NCI-H524 (cell line): ENCODE measurements at places on chromosomes 3 and 15.
A peak's percentile ranks its signal among the peaks of the same experiment; 100 is the strongest.

- DNase-seq = no peak
These were observed 3.0 kb downstream of the CHRNA7 start for GRCh38 chr15:32033186-32033890.

DNA sequence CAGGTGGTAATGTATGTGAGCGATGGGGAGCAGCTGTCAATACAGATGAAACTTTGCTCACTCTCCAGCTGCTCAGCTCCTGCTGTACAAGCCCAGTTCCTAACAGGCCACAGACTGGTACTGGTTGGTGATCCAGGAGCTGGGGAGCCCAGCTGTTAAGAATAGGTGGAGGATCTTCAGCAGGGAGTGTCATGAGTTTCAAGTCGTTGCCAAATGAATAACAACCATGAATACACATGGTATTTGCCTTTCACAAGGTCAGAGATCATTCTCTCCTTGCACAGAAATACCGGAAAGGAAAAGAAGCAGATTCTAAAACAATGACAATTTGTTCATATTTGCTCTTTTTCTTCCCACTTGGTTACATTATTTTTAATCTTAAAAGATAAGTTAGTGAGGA is 5.1 kb downstream of the PLSCR1 start:
- peak; percentile 37 for DNase-seq

- no peak for DNase-seq
These were observed 364.1 kb upstream of the CBLB start for GRCh38 chr3:106232956-106233355.

- DNase-seq = peak; percentile 22
These were observed 6.7 kb downstream of the CCDC9B start for GRCh38 chr15:40333922-40334492.

DNA sequence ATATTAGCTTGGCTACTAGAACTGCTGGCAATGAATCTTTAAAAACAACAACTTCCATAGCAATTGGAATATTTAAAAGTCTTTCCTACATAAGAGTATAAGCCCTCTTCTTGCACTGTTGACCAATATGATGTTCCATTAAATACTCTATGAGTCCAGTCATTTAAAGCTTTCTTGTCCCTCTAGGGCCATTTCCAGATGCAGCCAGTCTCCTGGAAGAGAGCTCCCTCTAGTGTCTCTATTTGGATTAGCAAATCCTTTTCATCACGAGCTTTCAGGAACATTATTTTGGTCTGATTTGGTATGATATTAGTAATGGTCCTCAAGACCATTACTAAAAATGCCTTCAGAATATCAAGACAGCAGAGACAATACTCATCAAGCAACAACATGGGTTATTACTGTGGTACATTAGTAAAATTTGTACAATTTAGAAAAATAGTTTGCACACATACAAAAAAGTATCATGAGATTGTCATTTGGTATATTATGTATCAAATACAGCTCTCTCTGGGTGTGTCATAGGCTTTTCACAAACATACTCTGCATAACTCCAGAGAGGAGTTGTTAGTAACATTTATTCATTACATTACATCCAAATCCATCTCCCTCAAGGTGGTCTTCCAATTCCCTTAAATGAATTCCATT is 101.3 kb downstream of the DPH6 start:
- DNase-seq = peak; percentile 59

DNA sequence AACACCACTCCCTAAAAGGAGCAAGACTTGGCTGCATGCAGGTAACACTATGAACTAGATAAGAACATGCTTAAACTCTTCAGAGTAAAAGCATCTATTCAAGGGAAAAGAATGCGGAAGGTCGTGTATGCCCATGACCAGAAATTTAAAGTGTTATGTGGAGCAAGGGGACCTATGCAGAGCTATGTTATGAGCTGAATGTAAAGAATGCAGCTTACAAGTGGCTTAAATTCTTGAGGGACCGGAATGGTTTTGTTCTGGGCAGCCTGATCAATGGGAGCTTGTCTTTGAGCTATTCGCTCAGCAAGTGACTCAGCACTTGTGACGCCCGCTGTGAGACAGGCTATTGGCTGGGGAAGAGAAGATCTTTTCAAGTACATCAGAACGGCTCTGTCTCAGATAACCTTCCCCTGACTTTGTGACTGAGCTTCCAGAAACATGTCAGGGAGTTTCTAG is 367.5 kb upstream of the THBS1 start:
- no peak for DNase-seq

DNA sequence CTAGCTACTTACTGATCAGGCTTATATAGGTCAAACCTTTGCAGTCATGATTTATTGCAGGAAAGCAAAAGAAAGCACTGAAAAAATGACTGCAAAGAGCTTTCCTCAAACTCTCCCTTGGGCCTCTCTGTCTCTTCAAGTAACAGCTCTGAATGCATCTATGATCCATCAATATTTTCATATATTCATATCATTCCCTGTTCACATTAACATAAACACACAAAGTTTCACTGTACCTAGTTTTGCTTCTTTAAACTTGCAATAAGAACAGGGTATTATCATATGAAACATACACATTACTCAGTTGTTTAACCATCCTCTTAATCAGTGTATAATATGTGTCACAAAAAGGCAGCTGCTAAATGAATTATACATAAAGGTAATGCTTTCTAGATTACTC is 107.9 kb upstream of the ARL6 start:
- DNase-seq = no peak

DNA sequence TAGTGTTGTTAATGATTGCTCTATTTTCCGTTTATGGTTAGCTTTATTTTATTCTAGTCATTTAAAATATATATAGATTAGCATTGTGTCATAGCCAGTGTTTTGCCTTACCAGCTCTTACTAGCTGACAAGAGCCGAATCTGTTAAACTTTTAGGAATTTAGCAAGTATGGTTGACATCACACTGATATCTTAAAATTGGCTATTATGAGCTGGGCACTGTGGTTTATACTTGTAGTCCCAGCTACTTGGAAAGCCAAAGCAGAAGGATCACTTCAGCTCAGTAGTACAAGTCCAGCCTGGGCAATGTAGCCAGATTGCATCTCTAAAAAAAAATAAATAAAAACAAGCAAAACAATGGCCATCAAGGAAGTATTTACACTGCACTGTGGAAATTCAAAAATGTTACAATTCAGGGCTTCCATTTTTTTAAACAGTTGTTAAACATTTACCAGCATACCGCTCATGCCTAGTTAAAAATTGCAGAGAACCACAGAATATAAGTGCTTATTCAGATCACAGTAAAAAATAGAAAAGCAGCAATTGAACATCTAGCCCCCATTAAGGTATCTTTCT is 208.4 kb upstream of the CGNL1 start:
- no peak for DNase-seq

- no peak for DNase-seq
These were observed 4.8 kb upstream of the CSK start for GRCh38 chr15:74776821-74777768.

GRCh38 chr3:130741946-130742610 is 4.6 kb downstream of the PIK3R4 start:
- DNase-seq = no peak

GRCh38 chr3:150388498-150389418 is 19.3 kb upstream of the TSC22D2 start:
- no peak for DNase-seq

DNA sequence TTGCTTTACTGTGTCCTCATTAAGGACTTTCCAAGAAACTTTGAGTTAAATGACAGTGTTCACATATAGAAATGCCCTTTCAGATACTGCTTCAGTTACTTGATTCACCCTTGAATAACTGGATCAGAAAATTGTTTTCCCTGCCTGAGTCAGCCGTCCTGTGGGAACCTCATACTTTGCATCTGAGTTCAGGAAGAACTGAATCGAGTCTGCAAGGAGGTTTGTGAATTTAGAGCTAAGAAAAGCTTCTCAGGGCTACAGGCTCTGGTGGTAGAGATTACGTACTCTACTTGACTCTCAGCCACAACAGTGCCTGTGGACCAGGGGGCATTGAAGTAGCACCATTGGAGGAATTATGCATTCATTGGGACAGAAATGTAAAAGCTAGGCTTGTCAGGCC is 252.4 kb upstream of the C2CD4B start:
- DNase-seq = no peak

GRCh38 chr3:119292666-119293065 is 1.5 kb upstream of the ARHGAP31 start:
- DNase-seq = no peak

- no peak for DNase-seq
These were observed 41.3 kb upstream of the TNFSF10 start for GRCh38 chr3:172564499-172564898.

- DNase-seq = peak; percentile 95
These were observed at the start of gene FXR1 for GRCh38 chr3:180912304-180913296. FXR1 (plus strand) TSS chr3:180912670; CDS start chr3:180912686, 16 bp downstream.

DNA sequence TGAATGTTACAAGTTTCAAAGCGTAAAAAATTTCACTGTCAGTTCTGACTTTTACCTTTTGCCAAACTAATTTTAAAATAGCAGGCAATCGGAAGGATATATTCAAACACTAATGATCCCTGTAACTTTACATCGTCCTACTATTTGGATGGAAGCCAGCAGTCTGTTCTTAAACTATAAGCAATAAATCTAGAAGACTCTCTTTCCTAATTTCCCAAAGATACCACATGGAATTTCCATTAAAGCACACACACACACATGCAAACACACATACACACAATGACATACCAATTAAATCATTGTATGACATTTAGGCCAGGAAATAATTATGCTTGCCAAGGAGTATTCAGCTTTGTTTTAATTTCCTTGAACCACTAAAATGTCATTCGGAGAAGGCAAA is 32.0 kb downstream of the IL17RD start:
- no peak for DNase-seq

- DNase-seq = no peak
These were observed 94.6 kb upstream of the SNTN start for GRCh38 chr3:63557912-63558311.

- DNase-seq = no peak
These were observed 35.9 kb downstream of the MINAR1 start for GRCh38 chr15:79467865-79468586.

DNA sequence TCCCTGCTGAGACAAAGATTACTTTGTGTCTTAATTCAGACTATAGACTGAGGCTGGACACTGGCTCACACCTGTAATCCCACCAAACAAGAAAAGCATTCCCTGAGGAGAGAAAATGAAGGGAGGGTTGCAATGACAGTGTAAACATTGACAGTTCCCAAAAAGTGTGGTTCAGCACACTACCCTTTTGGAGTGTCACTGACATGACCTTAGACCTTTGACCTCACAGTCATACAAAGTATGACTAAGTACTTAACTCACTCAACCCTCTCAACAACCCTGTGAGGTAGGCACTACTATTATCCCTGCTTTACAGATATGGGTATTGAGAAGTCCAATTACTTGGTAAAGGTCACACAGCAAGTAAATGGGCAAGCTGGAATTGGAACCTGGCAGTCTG is 341.7 kb downstream of the LRRC3B start:
- no peak for DNase-seq
